B cell (primary cell): ENCODE measurements at places on chromosomes 11 and 22. TPM values are rescaled to one million over a fixed set of nuclear protein-coding genes. Genes with fewer than 3 reads are reported as not detected.

DNA sequence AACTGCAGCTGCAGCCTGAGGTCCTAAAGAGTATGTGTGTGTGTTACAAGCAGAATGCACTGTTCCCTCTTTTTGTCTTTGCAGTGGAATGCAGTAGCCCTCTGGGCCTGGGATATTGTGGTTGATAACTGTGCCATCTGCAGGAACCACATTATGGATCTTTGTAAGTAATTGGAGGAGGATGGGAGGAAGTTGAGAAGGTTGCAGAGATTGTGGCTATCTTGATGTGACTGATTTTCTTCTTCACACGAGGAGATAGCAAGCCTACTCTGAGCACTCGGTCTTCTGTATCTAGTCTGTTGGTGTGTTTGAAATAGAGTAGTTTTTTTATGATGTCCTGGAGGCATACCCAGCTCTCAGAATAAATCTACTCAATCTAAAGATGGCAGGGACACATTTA, 2.3 kb downstream of the RBX1 start:
- no peaks in the 10 kb centered on the region for H3K27me3 ChIP-seq
- no peak overlapping the region for H3K4me3 ChIP-seq
- H3K4me1 ChIP-seq, result peaks cover 18% of the 10 kb centered on the region
- no peak overlapping the region for H3K27ac ChIP-seq
- DNase-seq, result no peak

DNA sequence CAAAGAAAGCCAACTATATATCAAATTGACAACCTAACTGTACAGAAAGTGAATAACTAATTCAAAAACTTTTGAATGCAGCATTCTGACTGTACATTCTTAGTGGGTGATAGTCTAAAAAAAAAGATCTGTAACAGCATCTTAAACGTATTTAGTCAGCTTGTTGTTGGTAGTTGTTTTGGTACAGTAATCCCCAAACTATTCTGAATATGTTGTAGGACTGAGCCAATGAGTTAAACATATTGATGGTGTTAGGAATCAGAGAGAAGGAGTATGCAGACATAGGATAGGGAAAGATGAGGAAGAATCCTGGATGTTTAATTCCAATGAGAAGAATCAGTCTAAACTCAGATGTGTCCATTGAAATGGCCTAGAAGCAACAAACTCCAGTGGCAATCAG, 41.9 kb upstream of the KIRREL3 start:
- no peak for DNase-seq
- no peaks in the 10 kb centered on the region for H3K27me3 ChIP-seq
- no peaks in the 10 kb centered on the region for H3K4me1 ChIP-seq
- no peak overlapping the region for H3K27ac ChIP-seq
- H3K4me3 ChIP-seq, result no peak overlapping the region
- no peaks in the 10 kb centered on the region for H3K36me3 ChIP-seq

- no peak overlapping the region for H3K4me3 ChIP-seq
- H3K4me1 ChIP-seq, result peaks cover 8% of the 10 kb centered on the region
- DNase-seq, result no peak
- H3K36me3 ChIP-seq, result no peaks in the 10 kb centered on the region
These were observed 37.7 kb downstream of the ST3GAL4 start for GRCh38 chr11:126393143-126393542.

- H3K27me3 ChIP-seq, result no peaks in the 10 kb centered on the region
- peak; percentile 87 for DNase-seq
- H3K4me1 ChIP-seq, result peaks cover 88% of the 10 kb centered on the region
- H3K27ac ChIP-seq, result peak within 1 kb of the TSS; percentile 97
These were observed at the start of gene BID for GRCh38 chr22:17774206-17774925. Gene BID, minus strand, starts transcription at chr22:17774469. Its CDS starts 24,353 bp downstream, at chr22:17750116.

- no peak for DNase-seq
- no peaks in the 10 kb centered on the region for H3K4me1 ChIP-seq
- H3K27ac ChIP-seq, result no peak overlapping the region
- no peak overlapping the region for H3K4me3 ChIP-seq
- H3K27me3 ChIP-seq, result no peaks in the 10 kb centered on the region
These were observed 881.4 kb upstream of the CHORDC1 start for GRCh38 chr11:91104237-91104636.

GRCh38 chr11:82765466-82766034, 31.9 kb upstream of the FAM181B start:
- H3K27me3 ChIP-seq, result no peaks in the 10 kb centered on the region
- no peak overlapping the region for H3K4me3 ChIP-seq
- no peaks in the 10 kb centered on the region for H3K4me1 ChIP-seq
- no peak for DNase-seq
- H3K36me3 ChIP-seq, result no peaks in the 10 kb centered on the region
- H3K27ac ChIP-seq, result no peak overlapping the region

DNA sequence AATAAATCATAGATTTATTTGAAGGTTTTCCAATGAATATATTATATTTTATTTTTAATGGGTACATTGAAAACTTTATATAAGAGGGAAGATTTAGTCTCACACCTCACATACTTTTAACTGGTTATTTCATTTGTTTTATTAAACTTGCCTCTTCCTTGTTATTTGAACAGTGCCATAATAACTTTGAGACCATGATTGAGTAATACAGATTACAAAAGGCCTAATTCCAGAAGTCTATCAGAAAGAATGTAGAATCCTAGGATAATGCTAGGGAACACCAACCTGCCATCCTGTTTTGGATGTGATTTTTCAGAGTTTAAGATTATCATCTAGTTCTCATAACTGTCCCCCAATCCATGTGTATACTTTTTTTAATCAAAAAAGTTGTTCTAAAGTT, 102.7 kb upstream of the BIRC3 start:
- no peak for DNase-seq
- no peaks in the 10 kb centered on the region for H3K27me3 ChIP-seq
- H3K36me3 ChIP-seq, result no peaks in the 10 kb centered on the region

- no peak for DNase-seq
- H3K27me3 ChIP-seq, result peaks cover 6% of the 10 kb centered on the region
- no peak overlapping the region for H3K4me3 ChIP-seq
- no peak overlapping the region for H3K27ac ChIP-seq
These were observed 121.8 kb upstream of the NTM start for GRCh38 chr11:131248588-131248987.

- DNase-seq, result no peak
- peaks cover 4% of the 10 kb centered on the region for H3K36me3 ChIP-seq
- H3K4me3 ChIP-seq, result no peak overlapping the region
These were observed 3.2 kb downstream of the CTSD start for GRCh38 chr11:1760351-1761109.

- no peaks in the 10 kb centered on the region for H3K36me3 ChIP-seq
- H3K27ac ChIP-seq, result no peak overlapping the region
- no peak for DNase-seq
These were observed 522.9 kb downstream of the NTM start for GRCh38 chr11:131893103-131893890.

The TSGA10IP gene
- not detected in 2 replicates for polyA plus RNA-seq

The SLC5A1 gene
- not detected in 2 replicates for polyA plus RNA-seq

The PANX3 gene
- polyA plus RNA-seq, result not detected in 2 replicates

The CDC42EP2 gene
- 0.69 TPM in 1 of 2 replicates, not detected in the other for polyA plus RNA-seq

The CHRM1 gene
- polyA plus RNA-seq, result not detected in 2 replicates

The LDHAL6A gene
- polyA plus RNA-seq, result 0.12 TPM in 1 of 2 replicates, not detected in the other

The A4GALT gene
- polyA plus RNA-seq, result 0.09 TPM in 1 of 2 replicates, not detected in the other
